ENCODE measurements at places on chromosomes 12 and 14.

GRCh38 chr12:68790081-68790951 lies 17.7 kb upstream of the MDM2 start:
- DNase-seq, result no peak

GRCh38 chr12:130433834-130434233 lies 96.1 kb downstream of the PIWIL1 start:
- no peak for DNase-seq

DNA sequence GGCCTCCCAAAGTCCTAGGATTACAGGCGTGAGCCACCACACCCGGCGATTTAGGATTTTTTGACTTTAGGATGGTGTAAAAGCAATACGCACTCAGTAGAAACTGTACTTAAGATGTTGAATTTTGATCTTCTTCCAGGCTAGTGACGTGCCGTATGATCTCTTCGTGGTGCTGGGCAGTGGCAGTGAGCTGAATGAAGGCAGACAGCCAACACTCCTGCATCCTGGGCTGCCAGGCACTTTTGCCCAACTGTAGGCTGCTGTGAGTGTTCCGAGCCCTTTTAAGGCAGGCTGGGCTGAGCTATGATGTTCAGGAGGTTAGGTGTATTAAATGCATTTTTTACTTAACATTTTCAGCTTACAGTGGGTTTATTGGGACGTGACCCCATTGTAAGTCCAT lies 21.3 kb downstream of the IL31 start:
- no peak for DNase-seq

- peak; percentile 8 for DNase-seq
These were observed 153.5 kb upstream of the MAX start for GRCh38 chr14:65255583-65256461.

- no peak for DNase-seq
These were observed 245.6 kb downstream of the SLC41A2 start for GRCh38 chr12:104712477-104712876.

- DNase-seq, result no peak
These were observed 157.7 kb upstream of the AVPR1A start for GRCh38 chr12:63308671-63309070.
